ENCODE measurements at places on chromosomes 7 and 10.

DNA sequence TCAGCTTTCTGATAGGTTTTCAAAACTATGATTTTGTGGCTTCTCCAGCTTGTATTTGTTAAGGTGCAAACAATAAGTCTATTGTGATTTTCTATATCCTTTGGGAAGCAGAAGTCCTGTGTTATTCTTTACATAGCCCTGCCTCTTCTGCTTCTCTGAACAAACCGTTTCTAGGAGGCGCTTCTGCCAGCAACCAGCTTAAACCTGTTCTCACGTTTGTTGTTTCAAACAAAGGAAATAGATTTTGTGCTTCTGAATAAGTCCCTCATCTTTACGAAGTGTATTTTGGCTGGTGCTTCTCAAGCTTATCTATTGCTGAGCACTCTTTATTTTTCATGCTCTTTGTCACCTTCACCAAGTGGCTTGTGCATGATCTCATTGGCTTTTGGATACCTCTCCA is 61.0 kb downstream of the VTI1A start:
- DNase-seq = no peak

DNA sequence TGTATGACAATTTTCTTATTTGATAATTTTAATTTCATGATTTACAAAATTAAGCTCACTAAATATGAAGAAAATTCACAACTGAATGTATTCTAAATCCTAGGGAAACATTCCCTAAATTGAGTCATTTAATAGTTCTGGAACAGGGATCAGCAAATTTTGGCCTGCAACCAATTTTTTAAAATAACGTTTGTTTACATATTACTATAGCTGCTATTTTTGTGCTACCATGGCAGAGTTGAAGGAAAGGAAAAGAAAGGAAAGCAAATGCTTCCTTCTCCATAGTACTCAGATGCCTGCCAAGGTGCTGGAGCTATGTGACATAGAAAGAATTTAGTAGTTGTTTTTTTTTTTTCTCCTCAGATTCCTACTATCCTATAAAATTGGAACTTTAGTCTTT is 1307.7 kb upstream of the LRRTM3 start:
- no peak for DNase-seq

- no peak for DNase-seq
These were observed 384.4 kb upstream of the AUTS2 start for GRCh38 chr7:69213878-69214277.

DNA sequence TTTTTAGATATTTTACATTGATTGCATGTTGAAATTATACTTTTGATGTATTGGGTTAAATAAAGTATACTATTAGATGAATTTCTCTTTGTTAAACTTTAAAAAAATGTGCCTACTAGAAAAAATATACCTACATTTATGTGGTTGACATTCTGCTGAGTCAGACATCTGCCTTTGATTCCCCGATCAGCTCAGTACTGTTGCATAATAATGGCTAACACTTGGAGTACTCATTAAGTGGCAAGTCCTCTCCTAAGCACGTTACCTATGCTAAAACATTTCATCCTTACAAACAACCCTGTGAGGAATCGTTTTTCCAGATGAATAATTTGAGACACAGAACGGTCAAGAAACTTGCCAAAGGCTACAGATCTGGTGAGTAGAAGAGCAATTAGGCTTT is 14.0 kb upstream of the SEM1 start:
- no peak for DNase-seq

DNA sequence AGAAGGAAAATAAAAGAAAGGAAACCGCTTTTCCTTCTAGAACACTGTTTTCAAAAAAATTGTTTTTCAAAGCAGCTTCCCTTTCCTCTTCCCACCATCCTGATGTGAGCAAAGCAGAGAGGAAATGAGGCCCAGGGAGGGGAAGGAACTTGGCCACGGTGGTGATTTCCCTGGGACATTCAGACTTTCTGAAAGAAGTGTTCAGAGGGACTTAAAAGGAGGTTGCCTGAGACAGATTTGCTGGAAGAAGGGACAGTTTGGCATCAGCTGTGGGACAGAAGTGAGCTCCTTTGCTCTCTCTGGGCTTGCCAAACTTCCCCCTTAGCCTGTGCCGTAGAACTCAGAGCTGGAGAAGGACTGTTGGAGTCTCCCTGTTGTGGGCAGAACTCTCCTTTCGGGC is 30.3 kb downstream of the ADCYAP1R1 start:
- no peak for DNase-seq

GRCh38 chr7:105264707-105265106 is 124.0 kb downstream of the SRPK2 start:
- no peak for DNase-seq

GRCh38 chr10:109929501-109930219 is 6.3 kb upstream of the XPNPEP1 start:
- no peak for DNase-seq

GRCh38 chr10:35268323-35268722 is 68.0 kb upstream of the CCNY start:
- DNase-seq = no peak

DNA sequence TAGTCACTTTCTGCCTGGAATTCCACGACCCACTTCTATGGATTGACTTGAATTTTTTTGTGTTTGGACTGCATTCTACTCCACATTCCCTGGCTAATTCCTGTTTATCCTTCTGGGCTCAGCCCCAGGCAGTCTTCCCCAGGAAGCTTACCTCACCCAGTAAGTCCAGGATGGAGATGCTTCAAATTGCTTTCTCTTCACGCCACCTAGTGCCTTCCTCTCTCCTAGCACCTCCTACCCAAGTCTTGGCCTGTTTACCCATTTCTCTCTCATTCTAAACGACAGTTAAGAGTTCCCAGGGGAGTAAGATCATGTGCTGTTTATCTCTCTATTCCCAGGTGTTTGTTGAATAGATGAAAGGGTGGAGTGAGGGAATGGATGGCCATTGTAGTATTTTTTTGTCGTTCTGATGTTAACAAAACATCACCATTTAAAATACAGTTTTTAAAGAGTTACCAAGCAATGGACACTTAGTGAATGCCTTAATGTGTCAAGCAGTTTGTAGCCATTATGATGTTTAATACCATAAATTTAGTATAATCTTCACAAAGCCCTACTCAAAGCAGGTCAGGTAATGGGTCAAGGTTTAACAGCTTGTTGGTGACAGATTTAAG is 45.5 kb upstream of the TARP start:
- peak; percentile 53 for DNase-seq

GRCh38 chr7:81111358-81111757 is 192.5 kb upstream of the SEMA3C start:
- no peak for DNase-seq

- no peak for DNase-seq
These were observed 100.2 kb upstream of the SAMD8 start for GRCh38 chr10:75011221-75011620.

DNA sequence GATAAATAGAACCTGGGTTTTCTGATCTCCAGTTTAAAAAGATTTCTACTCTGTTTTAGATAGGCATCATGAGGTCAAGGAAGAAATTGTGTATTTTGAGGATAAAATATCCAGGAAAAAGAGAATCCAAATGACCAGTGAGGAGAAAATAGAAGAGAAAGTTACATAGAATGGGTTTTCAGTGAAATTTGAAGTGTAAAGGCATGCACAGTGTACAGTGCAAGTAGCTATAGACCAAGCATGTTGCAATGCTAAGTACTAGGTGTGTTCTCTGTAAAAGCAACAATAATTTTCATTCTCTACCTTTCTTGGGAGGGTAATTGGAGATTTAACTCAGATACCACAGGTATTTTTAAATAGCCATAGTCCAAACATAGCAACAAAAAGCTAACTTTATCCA is 22.6 kb downstream of the CDK1 start:
- no peak for DNase-seq

- no peak for DNase-seq
These were observed 56.3 kb downstream of the CAMK1D start for GRCh38 chr10:12405342-12406320.

DNA sequence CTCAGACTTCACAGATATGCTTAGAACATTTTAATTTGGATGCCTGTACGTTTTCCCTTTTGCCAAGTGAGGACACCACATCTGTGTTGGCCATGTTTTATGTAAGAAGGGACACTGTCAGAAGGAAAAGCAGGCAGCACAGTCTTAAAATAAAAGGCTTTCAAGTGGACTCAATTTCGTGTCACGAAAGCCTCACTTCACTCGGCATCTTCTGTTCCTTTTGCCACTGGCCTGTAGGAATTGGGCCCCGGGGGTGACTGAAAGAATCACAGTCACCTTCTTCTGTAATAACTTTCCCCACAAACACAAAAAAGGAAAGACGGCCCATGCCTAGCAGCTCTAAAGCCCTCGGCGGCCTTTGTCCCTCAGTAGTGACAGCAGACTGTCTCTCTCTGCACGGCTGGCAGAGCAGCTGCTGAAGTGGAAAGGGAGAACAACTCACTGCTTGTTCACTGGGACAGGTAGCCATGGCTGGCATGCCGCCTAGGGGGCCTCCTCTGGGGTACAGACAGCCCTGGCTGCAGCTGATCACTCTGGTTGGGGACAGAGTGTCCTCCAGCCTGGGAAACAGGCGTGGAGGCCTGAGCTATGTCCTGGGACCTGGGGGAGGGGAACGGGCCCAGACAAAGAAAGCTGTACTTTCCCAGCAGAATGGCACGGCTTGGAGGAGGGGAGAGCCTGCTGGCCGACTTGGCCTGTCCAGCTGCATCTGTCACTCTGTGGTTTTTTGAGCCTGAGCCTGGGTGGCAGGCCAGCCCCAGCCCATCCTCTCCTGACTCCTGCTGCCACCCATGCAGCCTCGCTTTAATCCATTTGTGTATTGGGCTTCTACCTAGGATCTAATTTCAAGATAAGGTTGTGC is 4.4 kb downstream of the RASSF4 start:
- no peak for DNase-seq

GRCh38 chr10:29408847-29409240 is 120.0 kb downstream of the LYZL1 start:
- no peak for DNase-seq

GRCh38 chr7:88230646-88231045 is 10.8 kb upstream of the SRI start:
- no peak for DNase-seq

DNA sequence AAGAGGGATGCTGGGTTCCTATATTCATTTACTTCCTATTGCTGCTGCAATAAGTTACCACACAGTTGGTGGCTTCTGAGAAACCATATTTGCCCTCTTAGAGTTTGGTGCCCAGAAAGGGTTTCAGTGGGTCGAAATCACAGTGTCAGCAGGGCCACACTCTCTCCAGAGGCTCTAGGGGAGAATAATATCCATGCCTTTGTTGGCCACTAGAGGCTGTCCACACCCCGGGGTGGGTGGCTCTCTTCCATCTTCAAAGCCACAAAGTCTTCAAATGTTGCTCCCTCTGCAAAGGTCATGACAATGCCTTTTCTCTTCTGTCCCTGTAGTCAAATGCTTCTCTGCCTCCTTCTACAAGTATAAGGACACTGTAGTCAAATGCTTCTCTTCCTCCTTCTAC is 989.4 kb downstream of the CCSER2 start:
- no peak for DNase-seq

DNA sequence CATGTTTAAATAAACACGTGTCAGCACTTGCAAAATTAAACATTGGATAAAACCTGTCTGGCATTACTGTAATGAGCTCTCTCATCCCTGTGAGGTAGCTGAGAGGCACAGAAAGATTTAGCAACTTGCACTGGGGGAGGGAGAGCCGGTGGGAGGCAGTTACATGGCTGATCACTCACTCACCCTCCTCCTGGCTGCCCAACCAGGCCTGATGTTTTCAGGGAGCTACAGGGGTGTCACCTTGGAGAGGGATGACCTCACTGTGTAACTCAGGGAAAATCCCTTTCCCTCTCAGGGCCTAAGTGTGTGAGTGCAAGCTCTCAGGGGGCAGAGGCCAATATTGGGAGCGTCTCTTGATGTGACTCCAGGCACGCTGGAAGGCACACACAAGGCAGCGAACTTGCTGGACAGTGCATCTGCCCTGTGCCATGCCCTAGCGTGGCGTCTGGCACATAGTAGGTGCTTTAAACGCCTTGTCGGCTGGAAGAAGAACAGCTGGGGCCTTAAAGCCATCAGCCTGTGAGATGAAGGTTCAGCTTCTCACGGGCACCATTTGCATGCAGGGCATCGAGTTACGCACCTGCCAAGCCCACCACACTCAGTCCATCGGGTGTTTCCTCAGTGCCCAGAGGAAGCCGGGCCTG is 51.1 kb downstream of the ELFN1 start:
- no peak for DNase-seq

DNA sequence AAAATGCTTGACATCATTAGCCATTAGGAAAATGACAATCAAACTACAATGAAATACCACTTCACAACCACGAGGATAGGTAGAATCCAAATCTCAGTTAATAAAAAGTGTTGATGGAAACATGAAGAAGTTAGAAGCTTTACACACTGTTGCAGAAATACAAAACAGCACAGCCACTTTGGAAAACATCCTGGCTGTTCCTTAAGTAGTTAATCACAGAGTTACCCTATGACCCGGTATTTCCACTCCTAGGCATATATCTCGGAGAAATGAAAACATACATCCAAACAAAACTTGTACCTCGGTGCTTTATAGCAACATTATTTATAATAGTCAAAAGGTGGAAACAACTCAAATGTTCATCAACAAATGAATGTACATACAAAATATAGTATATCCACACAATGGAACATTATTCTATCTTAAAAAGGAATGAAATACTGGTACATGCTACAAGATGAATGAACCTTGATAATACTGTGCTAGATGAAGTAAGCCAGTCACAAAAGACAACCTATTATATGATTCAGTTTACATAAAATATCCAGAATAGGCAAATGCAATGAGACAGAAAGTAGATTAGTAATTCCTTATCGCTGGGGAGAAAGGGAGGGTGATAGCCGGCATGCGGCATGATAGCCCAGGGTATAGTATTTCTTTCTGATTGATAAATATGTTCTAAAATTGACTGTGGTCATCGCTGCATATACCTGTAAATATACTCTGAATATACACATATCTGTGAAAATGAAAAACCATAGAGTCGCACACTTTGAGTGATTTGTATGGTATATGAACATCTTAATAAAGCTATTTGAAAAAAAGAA is 1.9 kb downstream of the VWDE start:
- no peak for DNase-seq

DNA sequence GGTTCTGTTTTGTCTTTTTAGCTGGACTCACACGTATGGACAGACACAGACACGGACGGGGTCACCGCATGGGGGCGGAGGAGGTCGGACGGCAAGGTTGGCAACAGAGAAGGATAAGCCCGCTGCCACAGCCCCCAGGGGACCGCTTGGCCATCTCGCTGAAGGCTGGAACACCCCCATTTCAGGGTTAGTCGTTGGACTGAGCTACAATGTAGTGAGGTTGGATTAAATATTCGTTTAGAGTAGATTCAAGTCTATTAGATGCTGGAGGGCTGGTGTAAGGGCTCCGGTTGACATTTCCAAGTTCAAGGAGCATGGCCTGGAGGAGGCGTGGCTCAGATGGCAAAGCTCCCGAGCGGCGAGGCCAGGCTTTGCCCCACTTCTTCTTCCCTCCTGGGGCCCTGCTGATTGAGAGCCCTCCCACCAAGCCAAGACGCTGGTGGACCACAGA is 35.2 kb downstream of the PPIF start:
- DNase-seq = no peak

- no peak for DNase-seq
These were observed 657 bp downstream of the HACD1 start for GRCh38 chr10:17616403-17617030.

- DNase-seq = no peak
These were observed 269.2 kb upstream of the SEMA3E start for GRCh38 chr7:83918142-83918541.

Measured in GDM1 (cell line).